CD4-positive, alpha-beta T cell (primary cell): ENCODE measurements at places on chromosomes 3 and 15. TPM values are rescaled to one million over a fixed set of nuclear protein-coding genes. Genes with fewer than 3 reads are reported as not detected.

- H3K36me3 ChIP-seq, result no peaks in the 10 kb centered on the region
- peak; percentile 80 for DNase-seq
- H3K4me3 ChIP-seq, result peak within 1 kb of the TSS; percentile 78
- H3K27ac ChIP-seq, result no peak within 1 kb of the TSS
- peaks cover 19% of the 10 kb centered on the region for H3K4me1 ChIP-seq
These were observed at the start of gene NECTIN3 for GRCh38 chr3:111071257-111072030. Gene NECTIN3 (plus strand): TSS chr3:111071816. CDS start chr3:111072018, 202 bp downstream.

- peaks cover 35% of the 10 kb centered on the region for H3K4me1 ChIP-seq
- H3K27me3 ChIP-seq, result no peaks in the 10 kb centered on the region
- no peaks in the 10 kb centered on the region for H3K36me3 ChIP-seq
These were observed 3.1 kb downstream of the LRCH3 start for GRCh38 chr3:197794115-197794514.

DNA sequence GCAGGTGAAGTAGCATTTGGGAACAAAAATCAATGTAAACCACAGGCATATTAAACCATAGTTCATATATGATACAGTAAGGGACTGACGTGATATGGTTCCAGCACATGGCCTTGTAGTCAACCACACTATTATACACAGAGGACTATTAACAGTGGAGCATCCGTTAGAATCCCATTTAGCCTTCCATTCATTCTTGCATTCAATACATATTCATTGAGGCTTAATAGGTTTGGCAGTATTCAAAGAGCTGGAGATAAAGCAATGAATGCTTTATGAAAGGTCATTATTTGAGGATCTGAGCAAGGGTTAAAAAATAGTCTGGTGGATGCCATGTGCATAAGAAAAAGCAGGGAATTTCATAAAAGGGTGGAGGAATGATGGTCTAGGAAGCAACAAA lies 89.1 kb downstream of the MME start:
- no peak overlapping the region for H3K27ac ChIP-seq
- no peak for DNase-seq
- no peaks in the 10 kb centered on the region for H3K27me3 ChIP-seq
- H3K4me1 ChIP-seq, result no peaks in the 10 kb centered on the region
- H3K4me3 ChIP-seq, result no peak overlapping the region

DNA sequence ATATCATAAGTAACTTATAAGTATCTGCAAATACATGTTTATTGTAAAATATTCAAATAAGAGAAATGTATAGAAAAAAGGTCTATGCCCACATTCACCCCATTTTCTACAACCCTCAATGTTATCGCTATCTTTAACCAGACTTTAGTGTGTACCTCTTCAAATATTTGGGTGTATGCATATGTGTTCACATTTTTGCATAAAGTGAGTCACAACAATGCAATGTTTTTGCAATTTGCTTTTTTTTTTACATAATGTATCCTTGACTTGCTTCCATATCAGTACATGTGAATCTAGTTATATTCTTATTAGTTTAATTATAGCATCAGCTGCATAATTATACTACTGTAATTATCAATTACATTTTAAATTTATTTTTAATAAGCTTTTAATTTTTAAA lies 117.3 kb upstream of the LYSMD4 start:
- H3K36me3 ChIP-seq, result no peaks in the 10 kb centered on the region
- DNase-seq, result no peak
- H3K4me3 ChIP-seq, result no peak overlapping the region
- no peaks in the 10 kb centered on the region for H3K4me1 ChIP-seq
- no peaks in the 10 kb centered on the region for H3K27me3 ChIP-seq

DNA sequence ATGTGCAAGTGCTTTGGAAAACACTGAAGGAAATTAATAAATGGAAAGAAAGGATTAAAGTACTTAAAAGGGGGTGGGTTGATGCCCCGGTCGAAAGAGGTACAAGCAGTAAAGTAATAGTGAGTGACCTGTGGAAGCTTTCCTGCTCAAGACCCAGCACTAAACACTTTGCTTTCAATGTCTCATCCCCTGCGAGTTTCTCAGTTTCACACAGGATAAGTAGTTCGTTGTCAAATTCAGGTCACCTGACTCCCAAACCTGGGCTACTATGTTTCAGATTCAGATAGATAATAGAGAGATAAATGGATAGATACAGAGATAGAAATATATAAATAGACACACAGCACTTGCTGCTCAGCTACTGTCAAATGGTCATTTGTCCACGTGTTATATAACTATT lies 19.6 kb downstream of the STAC start:
- DNase-seq, result no peak
- H3K27ac ChIP-seq, result no peak overlapping the region
- H3K36me3 ChIP-seq, result no peaks in the 10 kb centered on the region
- no peaks in the 10 kb centered on the region for H3K4me1 ChIP-seq
- no peak overlapping the region for H3K4me3 ChIP-seq

DNA sequence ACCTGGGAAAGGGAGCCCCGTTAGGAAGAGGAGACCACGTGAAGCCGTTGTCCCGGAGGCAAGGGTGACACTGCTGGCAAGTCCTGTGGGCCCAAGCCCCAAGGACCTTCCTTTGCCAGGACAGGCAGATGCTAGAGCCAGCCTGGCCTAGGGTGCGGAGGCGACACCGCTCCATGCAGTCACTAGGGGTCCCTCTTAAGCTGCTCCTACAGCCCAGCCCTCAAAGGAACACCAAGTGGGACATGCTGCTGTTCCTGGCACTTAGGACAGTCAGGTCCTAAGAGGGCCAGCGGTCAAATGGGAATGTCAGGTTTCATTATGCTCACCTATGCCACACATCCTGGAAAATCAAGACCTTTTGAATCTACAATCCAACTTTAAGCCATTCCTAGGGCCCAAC lies 59.7 kb downstream of the RPN1 start:
- H3K27ac ChIP-seq, result no peak overlapping the region
- DNase-seq, result no peak
- no peaks in the 10 kb centered on the region for H3K27me3 ChIP-seq

GRCh38 chr3:2993736-2994135 lies 116.4 kb downstream of the IL5RA start:
- H3K36me3 ChIP-seq, result no peaks in the 10 kb centered on the region
- H3K4me1 ChIP-seq, result no peaks in the 10 kb centered on the region
- no peak overlapping the region for H3K27ac ChIP-seq
- H3K27me3 ChIP-seq, result no peaks in the 10 kb centered on the region

The ZNF620 gene
- 1.0 TPM for total RNA-seq

The TAMM41 gene
- total RNA-seq, result 22.0 TPM

The STARD5 gene
- total RNA-seq, result 9.7 TPM
